ENCODE measurements at places on chromosomes 16 and 17.

- no peak for DNase-seq
Measured at GRCh38 chr17:11326492-11326891, 85.5 kb downstream of the SHISA6 start.

GRCh38 chr16:14405611-14406537, 224.2 kb downstream of the PARN start:
- no peak for DNase-seq

DNA sequence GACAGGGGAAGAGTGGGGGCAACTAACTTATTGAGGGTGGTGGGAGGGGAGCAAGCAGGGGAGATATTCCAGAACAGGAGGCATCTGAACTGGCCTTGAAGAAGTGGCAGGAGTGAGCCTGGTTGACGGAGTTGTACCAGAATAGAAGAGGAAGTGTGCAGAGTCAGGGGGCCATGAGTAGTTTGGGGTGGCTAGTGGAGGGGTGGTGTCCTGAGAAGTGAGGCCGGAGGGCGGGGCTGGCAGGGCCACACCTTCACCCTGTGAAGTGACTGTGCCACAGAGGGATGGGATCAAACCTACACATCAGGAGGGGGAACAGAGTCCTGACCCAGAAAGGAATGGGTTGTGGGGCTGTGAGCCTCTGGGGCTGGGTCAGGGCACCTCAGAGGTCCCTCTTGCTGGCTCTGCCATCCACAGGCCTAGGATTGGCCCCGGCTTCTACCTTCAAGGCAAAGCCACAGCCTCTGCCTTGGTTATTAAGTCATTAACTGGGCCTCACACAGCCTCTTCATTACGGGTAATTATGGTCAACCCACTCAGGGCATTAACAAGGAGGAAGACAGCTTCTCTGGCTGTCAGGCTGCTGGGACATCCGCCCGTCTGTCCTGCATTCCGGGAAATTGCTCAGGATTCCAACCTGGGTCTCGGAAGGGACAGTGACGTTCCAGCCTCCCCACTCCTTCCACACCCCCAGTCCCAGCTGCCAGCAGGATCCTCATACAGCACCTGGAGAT, 12.7 kb downstream of the SPNS2 start:
- DNase-seq, result no peak

- DNase-seq, result no peak
Measured at GRCh38 chr17:47246120-47246519, 7.5 kb upstream of the ITGB3 start.

- DNase-seq, result no peak
Measured at GRCh38 chr17:7058831-7059447, 15.0 kb upstream of the SLC16A11 start.

DNA sequence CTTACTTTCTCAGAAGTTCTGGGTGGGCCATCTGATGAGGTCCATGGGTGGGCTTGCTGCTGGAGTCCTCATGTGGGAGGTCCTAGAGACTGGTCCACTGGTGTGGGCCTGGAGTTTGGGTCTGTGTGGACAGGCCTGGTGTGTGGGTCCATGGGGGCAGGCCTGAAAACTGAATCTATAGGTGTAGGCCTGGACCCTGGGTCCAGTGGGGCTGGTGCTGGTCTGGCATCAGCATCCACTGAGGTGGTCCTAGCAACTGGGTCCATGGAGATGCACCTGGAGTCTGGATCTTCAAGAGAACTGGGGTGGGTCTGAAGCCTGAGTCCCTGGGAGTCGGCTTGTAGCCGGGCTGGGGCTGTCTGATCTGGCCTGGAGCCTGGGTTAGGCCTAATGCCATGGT, 253.8 kb upstream of the CCL2 start:
- no peak for DNase-seq

GRCh38 chr17:3754458-3755334, 31.0 kb downstream of the HASPIN start:
- peak; percentile 55 for DNase-seq

DNA sequence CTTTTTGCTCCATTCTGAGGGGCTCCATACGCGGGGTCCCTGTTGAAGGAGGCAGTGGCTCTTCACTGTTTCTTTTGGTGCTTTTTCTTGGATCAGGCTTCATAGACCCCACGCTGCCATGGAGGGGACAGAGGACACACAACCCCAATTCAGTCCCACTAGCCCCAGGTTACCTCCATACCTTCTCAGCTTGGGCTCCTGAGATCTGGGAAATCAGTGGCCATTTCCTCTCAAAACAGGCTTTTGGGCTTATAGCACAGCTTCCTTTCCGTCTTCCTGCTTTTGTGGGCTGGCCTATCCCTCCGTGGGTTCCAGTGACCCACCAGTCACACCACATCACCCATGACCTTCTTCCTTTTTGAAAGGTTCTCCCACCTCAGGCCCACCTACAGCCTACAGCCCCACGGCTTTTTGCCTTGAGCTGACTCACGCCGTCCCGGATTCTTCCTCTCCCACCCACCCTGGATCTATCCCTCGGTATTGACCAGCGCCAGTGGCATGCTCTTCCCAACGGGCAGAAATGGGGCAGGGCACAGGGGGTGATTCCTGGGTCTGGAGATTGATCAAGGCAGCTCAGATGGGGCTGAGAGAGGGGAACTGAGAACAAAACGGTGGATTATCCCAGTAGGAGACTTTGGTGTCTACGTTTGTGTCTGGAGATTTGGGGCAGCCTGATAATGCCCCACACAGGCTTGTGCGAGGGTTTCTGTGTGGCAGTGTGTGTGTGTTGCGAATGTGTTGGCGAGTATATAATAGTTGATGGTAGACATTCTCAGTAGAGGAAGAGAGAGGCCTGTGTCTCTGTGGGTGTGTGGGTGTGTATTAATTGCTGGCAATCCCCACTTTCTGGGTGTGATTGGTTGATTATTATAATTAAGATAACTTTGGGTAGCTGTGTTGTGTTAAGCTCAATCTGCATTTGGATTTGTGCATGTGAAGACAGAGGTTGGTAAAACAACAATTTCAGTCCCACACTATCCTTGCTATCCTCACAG, 3.8 kb downstream of the TBX21 start:
- no peak for DNase-seq

GRCh38 chr17:55830699-55831471, 80.0 kb downstream of the PCTP start:
- DNase-seq, result no peak

GRCh38 chr17:58032691-58033415, 25.8 kb upstream of the SRSF1 start:
- DNase-seq, result no peak

GRCh38 chr16:89898201-89898967, 20.3 kb upstream of the MC1R start:
- no peak for DNase-seq

DNA sequence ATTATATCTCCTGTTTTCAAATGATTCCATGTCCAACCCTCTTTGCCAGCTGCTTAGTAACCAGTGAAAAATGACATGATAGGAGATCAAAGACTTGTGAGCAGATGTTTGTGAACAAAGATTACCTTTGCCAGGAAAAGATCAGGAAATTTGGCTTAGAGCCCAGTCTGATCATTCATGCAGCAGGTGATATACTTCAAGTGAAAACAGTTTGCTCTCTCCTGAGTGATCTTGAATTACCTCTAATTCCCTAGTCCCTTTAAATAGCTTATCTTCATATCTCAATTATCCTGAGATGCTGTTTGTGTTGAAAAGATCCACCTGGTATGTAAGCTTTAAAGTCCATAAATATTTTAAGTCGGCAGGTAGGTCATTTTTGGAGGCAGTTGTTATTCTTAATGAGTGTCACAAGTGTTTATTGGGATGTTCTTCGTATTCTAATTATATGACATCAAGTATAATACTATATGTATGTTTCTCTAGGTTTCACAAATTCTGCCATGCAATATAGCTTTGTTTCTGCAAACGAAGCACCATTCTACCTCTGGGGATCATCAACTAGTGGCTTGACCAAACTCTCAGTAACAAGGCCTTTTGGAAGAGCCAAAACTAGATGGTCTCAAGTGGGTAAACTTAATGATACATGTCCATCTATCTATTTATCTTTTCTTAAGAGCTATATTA, 13.2 kb upstream of the VPS35L start:
- DNase-seq, result no peak

GRCh38 chr17:10754861-10755591, 25.2 kb upstream of the TMEM220 start:
- DNase-seq, result no peak

DNA sequence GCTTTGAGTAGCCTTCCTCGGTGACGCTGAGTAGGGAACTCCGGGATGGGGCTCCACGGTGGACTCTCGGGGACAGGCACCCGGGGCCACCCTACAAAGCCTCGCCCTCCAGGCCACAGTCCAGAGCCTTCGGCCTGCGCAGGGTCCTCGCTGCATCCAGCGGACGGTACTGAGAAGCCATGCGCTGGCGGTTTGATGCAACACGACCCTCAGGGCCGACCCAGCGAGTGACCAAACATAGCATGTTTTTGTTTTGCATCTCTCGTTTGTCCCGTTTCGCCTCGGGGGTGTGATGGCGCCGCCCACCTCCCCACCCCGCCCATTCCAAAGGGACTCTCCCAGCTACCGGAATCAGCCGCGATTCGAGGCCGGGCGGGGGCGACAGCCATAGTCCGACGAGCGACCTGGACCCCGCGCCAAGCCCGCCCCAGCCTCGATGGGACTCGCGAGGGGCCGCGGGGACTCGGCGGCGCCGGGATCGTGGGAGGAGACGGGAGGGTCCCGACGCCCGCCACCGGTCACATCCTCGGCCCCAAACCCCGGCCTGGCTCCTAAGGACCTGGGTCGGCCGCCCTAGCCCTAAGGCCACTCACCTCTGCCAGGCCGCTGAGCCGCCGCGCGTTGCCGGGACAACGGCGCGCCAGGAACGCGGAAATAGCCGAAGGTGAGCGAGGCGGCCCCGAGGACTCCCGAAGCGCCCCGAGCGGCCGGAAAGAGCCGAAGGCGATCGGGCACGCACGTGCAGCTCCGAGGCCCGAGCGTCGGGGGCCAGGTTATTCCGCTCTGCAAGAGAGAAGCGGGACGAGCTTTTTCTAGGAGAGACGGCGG, 1.6 kb downstream of the IFT140 start:
- DNase-seq, result peak; percentile 78

DNA sequence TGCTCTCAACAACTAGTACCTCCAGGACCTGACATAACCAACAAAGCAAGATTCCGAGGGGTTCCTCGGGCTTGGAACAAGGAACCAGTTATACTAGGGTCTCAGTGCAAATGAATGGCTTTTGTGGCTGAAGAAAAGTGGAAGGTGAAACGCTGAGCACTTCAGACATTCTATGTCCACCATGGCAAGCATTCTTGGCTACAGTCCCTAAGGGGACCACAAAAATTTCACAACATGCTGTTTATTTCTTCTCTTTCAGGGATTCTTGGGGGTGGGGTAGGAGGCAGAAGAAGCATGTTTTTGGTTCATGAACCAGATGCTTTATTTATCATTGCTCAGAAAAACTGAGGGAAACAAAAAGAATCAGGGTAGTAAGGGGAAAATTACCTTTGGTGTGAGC, 479.9 kb upstream of the CDH11 start:
- no peak for DNase-seq

DNA sequence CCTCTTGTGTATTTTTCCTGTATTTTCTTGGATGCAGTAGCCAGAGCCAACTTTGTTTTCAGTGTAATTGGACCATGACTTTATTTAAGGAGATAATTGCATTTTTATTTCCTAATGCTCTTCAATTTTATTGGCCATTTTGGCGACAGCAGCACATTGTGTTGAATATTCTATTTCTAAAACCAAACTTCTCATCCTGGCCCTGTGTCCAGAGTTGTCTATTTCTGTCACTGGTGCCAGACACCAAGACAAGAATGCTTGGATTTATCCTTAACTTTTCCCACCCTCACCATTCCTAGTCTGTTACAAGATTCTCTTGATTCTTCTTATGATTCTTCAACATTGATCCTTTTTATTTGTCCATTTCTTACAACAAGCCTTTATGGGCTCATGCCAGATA, 37.1 kb downstream of the ARHGAP44 start:
- no peak for DNase-seq

GRCh38 chr17:75250009-75250471, 11.4 kb downstream of the GGA3 start:
- DNase-seq, result peak; percentile 62

- DNase-seq, result no peak
Measured at GRCh38 chr17:72284806-72285205, 164.0 kb downstream of the SOX9 start.

DNA sequence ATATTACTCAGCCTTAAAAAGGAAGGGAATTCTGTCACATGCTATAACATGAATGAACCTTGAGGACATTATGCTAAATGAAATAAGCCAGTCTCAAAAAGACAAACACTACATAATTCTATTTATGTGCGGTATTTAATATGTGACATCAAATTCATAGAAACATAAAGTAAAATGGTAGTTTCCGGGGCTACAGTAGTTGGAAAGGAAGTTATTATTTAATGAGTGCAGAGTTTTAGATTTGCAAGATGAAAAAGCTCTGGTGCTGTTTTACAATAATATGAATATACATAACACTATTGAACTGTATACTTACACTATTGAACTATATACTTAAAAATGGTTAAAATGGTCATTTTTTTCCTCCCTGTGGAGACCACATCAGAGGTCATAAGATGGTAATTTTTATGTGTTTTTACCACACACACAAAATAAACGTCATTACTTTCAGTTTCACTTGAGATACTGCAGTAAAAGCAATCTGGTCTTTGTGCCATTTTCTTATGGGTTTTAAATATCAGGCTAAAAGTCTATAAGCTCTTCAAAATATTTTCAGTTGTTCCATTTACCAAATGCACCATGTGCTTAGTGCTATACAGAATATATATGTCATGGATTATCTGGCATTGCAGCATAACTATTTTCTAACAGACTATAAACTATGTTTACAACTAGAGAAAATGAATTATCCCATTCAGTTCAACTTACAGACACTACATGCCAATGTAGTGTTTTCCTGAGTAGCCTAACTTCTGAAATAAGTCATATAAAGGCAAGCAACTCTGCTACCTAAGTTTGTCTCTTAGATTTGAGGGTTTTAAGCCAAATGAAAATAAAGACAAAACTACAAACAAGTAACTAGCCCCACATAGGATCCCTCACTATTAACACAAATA, 90.9 kb downstream of the SPAG9 start:
- no peak for DNase-seq

- DNase-seq, result no peak
Measured at GRCh38 chr16:67093098-67093726, 16.5 kb upstream of the PHAF1 start.

DNA sequence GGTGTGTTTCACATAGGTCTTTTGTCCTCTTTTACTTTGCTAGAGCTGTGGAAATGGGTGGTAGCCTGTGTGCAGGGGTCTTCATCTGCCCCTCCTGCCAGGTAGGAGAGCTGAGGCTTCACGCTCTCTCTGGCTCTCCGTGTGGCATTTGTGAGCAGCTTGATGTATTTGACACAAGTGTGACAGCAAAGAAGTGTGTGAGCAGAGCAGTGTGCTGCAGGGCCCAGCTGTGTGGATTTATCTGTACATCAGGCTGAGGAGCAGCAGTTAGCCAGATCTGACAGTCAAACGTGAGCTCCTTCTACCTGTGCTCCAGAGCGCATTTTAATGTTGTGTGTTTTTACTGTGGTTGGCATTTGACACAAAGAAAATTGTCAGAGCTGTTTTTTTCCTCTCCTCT, 101.8 kb downstream of the FTO start:
- DNase-seq, result no peak

GRCh38 chr17:40317345-40317873, 8.4 kb downstream of the RARA start:
- DNase-seq, result no peak

Measured in stimulated activated CD4-positive, alpha-beta T cell treated with anti-CD3 and anti-CD28 coated beads, Interleukin-1b, Interleukin-23, amount 100 ng/mL, for 1 hour (primary cell).